Stimulated activated CD4-positive, alpha-beta T cell treated with anti-CD3 and anti-CD28 coated beads, TNF-alpha, amount 100 ng/mL, for 4 hours (primary cell): ENCODE measurements at places on chromosomes 4 and X.

- DNase-seq: no peak
Measured at GRCh38 chr4:995311-996026, 2.3 kb upstream of the SLC26A1 start.

DNA sequence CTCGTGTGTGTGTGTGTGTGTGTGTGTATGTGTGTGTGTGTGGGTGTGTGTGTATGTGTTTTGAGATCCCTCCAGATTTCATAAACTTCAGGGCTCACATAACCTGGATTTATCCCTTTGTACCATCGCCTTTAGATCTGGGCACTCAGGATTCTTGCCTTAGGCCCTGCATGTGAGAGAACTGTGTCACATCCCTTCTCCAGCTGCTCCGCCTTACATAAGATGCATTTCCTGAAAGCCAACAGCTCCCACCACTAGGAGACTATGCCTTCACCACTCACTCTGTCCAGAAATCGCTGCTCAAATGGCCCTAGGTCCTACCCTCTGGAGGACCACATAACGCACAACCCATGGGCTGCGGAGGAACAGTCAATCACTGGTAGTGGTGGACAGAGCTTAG is 348.8 kb downstream of the CCSER1 start:
- no peak for DNase-seq

GRCh38 chr4:71253545-71253944 is 85.3 kb upstream of the SLC4A4 start:
- DNase-seq: no peak

DNA sequence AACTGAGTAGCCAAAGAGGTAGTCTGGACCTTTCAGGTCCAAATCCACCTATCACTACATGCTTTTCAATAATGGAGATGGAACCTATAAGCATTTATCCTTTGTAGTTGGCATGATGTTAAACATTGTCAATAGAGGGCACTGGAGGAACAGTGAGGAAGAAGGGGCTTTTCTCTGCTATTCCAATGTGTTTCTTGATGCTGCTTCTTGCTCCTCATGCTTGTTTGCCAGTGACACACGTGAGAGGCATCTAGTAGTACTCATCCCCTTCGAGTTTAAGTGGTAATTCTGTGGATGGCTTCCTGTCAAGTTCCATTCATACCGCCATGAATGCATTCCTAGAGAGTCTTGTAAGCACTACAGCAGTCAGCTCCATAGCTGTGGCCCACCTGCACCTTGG is 84.0 kb downstream of the NAA11 start:
- DNase-seq: no peak

- DNase-seq: no peak
Measured at GRCh38 chrX:119477812-119478232, 9.6 kb downstream of the SLC25A5 start.

DNA sequence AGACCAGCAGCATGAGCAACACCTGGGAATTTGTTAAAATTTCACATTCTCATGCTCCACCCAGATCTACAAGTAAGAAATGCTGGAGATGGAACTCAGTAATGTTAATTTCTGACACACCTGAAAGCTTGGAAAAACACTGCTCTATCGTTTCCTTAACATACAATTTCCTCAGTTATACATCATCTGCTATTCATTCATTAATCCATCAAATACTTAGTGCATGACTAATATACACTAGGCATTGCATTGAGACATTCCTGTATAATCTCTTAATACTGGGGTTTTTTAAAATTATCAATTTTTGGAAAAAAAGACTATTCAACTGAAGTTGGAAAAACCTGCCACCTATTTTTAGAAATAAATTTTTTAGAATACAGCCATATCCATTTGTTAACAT is 106.1 kb downstream of the CHM start:
- no peak for DNase-seq

DNA sequence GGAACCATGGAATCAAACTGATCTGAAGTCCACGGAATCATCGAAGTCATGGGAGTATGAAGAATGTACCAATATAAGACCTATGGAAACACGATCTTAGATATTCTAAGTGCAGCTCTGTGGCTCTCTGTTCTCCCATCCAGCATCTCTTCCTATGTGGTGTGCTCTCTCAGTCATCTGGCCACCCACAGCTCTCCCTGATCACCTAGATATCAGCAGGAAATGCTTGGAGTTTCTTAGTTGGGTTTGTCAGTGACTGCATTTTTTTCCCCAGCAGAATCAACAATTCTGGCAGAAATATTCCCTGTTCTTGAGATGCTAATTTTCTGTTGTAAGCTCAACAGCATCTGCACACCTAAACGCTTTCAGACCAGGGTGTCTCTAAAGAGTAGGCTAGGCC is 94.1 kb downstream of the GC start:
- no peak for DNase-seq

GRCh38 chrX:86148594-86148993 is 343 bp downstream of the DACH2 start:
- DNase-seq: no peak

DNA sequence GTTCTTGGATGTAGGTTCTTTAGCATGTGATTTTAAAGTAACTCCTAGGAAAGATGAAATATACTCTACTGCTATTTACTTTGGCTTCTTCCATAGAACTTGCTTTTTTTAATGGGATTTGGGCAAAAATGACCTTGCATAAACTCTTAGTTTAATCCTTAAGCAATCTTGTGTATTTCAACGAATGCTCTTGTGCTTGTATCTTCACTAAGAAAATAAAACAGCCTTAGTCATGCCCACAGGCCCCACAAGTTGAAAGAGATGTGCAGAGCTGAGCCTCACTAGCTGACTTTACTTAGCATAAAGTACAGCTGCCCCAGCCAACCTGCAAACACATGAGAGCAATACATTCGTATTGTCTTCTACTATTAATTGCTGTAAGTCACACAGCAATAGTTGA is 1609.2 kb downstream of the STIM2 start:
- no peak for DNase-seq

- no peak for DNase-seq
Measured at GRCh38 chr4:33802578-33802977, 2441.7 kb downstream of the ARAP2 start.

DNA sequence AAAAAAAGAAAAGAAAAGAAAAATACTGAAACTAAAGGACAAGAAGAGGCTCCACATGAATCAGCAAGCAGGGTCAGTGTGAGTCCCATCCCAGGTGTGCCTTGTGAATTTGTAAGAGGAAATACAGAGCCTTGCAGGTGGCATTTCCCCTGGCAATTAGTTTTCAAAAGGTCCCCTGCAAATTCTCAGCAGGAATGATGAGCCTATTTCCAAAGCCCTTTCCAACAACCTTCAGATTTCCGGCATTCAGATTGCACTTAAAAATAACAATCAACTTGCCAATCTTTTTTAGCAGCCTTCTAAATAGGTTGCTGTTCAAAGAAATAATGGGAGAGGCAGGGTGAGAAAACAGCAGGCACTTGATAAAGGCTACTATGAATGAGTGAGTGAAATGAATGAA is 66.4 kb upstream of the OR13H1 start:
- no peak for DNase-seq
